Naive thymus-derived CD8-positive, alpha-beta T cell (primary cell): ENCODE measurements at places on chromosomes 1 and 21. TPM values are rescaled to one million over a fixed set of nuclear protein-coding genes. Genes with fewer than 3 reads are reported as not detected.

Gene NR5A2
- total RNA-seq = not detected

Gene DENND2D
- total RNA-seq = 289 TPM

Gene RAD54L
- total RNA-seq = 0.80 TPM

GRCh38 chr21:44927259-44927586 is 6.5 kb upstream of the ITGB2 start:
- DNase-seq = no peak

- no peak for DNase-seq
Measured at GRCh38 chr1:161037661-161038522, 872 bp downstream of the TSTD1 start.

- no peak for DNase-seq
Measured at GRCh38 chr1:111593403-111594305, 25.9 kb upstream of the RAP1A start.

DNA sequence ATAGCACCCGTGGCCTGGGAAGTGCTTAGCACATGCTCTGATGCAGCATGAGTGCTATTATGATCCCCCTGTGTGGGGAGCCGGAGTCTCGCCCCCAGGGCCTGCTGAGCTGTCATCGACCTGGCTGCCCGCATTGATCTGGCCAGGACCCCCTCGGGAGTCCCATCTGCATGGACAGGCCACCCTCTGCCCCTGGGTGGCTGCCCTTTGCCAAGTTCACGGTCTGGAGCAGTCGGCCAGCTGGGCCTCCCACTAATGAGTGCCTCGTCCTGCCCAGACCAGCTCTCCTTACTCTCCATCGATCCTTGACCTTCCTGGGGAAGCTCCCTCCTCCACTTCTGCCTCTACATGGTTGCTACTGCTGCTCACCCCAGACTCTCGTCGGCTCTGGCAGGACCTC is 121.8 kb upstream of the RUNX3 start:
- DNase-seq = no peak

GRCh38 chr1:185316163-185317033 is 645 bp downstream of the IVNS1ABP start:
- peak; percentile 86 for DNase-seq
